ENCODE measurements at places on chromosomes 3 and 15. TPM values are rescaled to one million over a fixed set of nuclear protein-coding genes. Genes with fewer than 3 reads are reported as not detected.

- no peak for DNase-seq
Observed at GRCh38 chr3:187369089-187369447, 883 bp downstream of the RTP4 start.

GRCh38 chr3:76039431-76039830, 254.1 kb upstream of the ZNF717 start:
- DNase-seq = no peak

CLDN1 gene
- 0.34 TPM for total RNA-seq

- DNase-seq = no peak
Observed at GRCh38 chr3:175606650-175607318, 747.6 kb downstream of the NAALADL2 start.

GRCh38 chr3:122169911-122170310, 13.6 kb upstream of the CASR start:
- no peak for DNase-seq

DNA sequence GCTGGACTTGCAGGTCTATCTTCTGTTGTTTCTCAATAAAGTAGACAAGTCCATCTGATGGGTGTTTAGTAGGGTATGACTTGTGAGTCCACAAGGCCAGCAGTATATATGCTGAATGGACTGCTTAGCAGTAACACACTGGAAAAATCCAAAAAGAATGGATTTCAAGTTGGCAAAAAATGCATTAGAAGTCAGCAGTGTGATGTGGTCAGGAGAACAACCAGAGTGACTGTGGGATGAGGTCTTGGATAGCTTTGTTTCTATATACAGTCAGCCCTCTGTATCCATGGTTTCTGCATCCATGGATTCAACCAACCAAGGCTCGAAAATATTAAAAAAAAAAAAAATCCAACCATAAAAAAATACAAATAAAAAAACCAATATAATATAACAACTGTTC, 55.8 kb downstream of the LPP start:
- no peak for DNase-seq

DNA sequence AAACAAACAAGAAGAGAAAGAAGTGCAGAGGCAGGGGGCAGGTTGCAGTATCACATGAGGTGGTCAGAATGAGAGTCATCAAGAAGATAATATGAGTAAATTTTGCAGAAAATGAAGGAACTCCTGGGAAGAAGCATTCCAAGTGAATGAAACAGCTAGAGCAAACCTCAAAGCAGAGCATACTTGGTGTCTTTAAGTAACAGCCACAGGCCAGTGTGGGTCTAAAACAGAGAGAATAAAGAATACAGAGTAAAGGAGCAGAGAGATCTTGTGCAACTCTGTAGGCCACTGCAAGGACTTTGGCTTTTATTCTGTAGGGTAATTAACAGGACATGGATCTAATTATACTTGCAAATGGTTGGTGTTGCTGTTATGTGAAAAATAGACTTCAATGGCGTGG, 81.3 kb downstream of the STAC start:
- no peak for DNase-seq

DNA sequence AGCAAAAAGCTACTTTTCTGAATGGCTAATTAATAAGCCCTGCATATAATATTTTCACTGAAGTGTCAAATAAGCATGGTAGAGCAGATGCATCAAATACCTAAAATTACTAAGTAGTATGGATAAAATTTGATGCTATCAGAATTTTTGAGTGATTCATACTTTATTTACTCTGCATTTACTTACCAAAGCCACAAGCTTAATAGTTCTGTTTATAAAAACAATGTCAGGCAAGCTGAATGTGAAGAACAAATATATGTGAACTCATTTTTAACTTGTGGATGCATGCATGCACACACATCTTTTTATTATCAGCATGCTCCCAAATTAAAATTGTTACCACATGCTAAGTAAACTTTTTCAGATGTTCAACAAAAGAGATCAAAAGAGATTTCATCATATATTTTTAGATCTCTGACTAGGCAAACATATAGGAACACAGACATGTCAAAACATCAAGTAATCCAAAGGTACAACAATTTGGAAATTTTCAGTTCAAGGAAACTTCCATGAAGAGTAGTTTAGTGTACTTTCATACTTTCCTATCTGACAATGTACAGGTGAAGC, 969.4 kb downstream of the ROBO1 start:
- DNase-seq = no peak

DNA sequence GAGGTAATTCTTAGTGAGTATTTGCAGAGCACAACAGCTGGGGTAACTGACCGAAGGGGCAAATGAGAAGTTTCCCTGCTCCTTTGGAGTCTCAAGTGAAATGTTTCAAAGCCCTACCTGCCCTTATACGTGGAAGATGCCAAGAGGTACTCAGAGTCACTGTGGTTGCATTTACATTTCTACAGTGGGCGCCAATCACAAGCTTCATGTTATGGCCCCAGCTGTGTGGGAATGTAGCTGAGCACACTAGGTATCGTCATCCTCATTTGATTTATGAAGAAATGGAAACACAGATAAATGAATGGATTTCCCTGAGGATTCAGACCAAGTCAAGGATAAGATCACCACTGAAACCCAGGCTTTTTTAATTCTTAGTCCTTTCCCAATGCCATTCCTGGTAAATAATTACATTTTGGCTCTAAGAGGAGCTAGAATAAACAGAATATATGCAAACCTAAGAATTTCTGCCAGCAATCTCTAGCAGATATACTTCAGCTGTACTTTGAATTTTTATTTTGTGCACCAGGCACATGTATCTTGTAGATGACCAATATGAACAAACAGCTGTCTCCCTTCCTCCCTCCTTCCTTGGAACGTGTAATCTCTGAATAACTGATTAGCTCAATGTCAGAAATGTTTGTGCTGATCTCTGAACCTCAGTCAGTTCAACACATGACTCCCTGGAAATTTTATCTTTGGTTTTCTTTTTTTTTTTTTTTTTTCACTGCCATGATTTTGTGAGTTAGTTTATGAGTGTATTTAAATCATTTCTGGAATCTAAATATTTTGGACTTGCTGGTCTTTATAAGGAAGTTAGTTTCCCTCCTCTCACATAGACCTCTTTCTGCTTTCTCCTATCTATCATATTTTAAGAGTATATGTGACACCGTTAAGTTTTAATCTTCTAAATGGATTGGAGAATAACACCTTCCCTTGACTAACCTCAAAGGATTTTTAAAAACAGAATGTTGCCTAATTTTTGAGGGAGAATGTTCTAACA, 69.2 kb downstream of the MAP2K5 start:
- DNase-seq = no peak

CLDN16 gene
- total RNA-seq = not detected

- no peak for DNase-seq
Observed at GRCh38 chr15:70008697-70009290, 88.9 kb downstream of the TLE3 start.

DNA sequence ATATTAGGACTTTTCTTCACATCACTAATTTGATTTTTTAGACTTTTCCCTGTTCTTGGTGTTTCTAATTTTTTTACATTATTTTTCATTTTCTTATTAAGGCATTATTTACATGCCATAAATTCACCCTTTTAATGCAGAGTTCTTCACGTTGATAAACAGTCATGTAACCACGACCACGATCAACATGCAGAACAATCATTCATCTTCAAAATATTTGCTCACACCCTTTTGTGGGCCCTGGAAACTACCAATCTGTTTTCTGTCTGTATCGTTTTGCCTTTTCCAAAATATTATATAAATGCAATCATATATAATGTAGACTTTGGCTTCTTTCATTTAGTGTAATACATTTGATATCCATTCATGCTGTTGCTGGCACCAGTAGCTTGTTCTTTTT, 48.7 kb downstream of the ARRDC4 start:
- no peak for DNase-seq

DNA sequence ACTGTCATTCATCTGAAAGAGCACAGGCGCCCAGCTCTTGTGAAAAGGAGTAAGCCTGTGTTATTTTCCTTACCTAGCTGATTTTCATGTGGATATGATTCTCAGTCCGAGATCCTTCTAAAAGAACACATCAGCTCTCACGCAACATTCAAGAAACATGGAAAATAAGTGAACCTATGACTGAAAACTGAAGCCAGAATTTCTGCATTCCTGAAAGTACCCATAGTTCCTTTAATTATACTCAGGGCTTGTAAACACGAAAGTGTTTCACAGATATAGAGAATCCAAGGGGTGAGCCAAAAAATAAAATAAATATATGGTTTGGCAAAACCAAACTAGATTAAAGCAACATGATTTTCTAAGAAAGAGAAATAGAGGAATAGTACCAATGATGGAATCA, 100.8 kb upstream of the CHMP2B start:
- no peak for DNase-seq
